ENCODE measurements at places on chromosomes 7 and 10.

DNA sequence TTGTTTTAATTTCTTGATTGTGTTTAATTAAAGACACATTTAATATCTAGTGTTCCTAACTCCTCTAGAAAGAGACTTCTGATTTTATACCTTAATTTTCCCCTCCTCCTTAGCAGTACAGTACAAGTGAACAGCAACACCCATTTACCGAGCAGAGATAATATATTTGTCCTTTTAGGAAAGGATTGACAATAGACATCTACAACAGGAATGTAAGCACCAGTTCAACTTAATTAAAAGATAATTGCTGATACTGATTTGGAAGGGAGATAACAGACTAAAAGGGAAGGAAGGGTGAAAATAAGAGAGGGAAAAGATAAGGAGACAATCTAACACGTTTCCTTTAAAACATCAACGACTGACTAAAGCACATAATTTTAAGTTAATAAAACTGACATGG is 119.3 kb downstream of the SRPK2 start:
- DNase-seq: no peak

- DNase-seq: no peak
These were observed 12.6 kb upstream of the UBE2D1 start for GRCh38 chr10:58322072-58322834.

- DNase-seq: no peak
These were observed 10.1 kb downstream of the OTUD1 start for GRCh38 chr10:23448802-23449570.

DNA sequence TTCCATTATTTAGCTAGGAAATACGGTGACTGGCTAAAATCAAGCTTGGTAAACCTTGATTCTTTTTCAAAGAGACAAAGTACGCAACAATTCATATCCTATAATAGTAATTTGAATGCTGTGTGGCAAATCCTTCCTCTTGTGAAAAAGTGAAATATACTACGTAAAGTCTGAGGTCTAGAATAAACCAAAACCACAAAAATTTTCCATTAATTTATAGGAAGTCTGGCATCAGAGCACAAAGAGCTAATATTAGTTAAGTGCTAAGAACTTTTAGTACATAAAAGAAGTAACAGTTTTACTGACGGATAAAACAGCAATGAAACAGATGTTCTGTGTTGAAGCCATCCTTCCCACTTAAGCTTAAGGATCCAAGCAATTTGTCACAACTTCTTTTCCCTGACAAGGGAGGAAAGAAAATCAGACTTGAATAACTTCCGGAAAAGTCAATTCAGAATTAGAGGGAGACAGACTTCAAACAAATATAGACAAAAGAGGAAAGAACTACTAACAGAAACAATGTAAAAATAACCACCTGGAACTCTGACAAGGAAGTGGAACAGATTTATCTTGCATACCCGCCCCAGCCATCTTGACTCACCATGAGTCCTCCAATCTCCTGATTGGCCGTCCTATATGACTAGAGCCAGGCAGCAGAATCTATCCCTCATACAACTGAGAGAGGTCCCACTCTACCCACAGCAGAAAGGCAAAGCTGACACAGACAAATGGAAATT is 34.6 kb downstream of the RHEB start:
- DNase-seq: no peak

- peak; percentile 8 for DNase-seq
These were observed 32.8 kb upstream of the SFTPD start for GRCh38 chr10:79981450-79982361.

DNA sequence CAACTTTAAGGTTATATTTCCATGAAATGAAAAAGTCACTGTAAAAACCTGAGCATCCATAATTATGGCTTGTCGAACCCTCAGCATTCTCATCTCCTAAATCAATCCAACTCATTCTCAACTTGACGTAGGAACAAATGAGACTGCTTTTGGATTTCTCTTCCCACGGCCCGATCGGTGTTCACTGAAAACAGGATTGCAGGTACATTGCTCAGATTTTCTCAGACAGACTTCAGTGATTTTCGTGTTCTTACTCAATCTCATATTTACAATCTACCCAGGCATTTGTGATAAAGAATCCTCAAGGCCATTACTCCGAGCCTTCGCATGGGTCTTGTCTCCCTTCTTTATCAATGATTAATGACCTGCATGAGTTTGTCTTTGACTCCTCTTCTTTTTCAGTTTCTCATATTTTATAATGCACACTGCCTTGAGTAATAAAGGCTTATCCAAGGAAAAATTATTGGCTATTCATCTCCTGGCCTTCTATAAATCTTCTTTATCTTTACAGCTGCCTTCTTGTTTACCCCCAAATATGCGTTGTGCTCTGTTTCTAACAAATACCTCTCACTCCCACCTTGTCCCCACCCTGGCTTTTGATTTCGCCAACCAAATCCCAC is 90.4 kb upstream of the MYO3A start:
- no peak for DNase-seq

- no peak for DNase-seq
These were observed 81.3 kb upstream of the CUX1 start for GRCh38 chr7:101736084-101736483.

DNA sequence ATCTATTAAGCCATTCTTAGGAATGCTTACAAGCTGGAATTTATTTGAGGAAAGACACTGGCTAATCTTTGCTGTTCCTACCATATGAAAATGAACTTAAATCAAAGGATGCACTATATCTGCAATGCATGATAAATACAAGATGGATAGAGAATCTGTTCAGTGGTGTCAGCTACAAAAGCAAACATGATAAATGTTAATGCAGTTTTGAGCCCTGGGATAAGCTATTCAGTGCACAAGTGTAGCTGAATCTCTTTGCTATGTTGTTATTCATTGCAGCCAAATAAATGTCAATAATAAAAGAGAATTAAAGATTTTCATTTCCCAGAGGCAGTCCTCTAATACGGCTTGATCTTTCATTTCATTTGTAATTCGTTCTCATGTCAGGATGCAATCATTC is 223.8 kb upstream of the KAT6B start:
- no peak for DNase-seq

DNA sequence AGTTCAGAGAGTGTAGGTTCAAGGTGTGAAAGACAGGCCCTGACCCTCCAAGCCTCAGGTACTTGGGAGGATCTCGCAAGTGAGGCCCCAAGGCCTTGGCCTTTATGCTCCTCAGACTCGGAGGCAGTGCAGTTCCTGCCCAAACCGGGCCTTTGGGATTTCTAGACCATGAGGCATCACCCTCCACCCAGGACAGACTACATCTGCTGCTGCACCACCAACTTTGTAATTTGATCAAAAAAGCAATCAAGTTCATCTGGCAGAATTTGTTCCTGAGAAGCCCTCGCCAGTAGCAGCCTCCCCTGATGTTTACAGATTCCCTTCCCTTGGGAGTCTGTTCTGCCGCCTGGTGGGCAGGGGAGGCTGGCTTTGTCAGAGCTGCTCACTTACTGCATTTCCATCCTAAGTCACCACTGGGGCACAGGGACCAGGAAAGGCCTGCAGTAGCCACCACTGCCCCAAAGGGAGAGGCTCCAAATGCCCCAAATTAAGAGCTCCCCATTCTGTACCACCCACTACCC is 2.1 kb downstream of the CAMK2G start:
- no peak for DNase-seq

- no peak for DNase-seq
These were observed 41.1 kb upstream of the HSPB1 start for GRCh38 chr7:76261329-76261728.

DNA sequence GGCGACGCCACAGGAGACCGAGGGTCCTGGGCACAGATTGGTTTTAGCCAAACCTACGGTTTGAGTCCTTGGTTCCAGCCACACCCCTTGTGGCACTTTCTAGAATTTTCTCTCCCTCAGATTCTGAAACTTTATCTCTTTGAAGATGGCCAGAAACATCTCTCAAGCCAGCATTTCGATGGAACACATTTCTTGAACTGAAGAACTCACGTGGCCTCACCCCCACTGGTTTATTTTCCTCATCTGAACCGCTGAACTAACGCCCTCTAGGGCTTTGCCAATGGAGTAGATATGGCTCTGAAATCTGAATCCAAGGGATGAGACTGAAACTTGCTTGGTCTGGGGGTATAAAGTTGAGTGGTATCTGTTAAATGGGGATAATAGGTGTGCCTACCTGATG is 6.7 kb upstream of the SPAM1 start:
- DNase-seq: no peak

GRCh38 chr10:70992436-70992835 is 104.1 kb upstream of the PCBD1 start:
- DNase-seq: no peak

DNA sequence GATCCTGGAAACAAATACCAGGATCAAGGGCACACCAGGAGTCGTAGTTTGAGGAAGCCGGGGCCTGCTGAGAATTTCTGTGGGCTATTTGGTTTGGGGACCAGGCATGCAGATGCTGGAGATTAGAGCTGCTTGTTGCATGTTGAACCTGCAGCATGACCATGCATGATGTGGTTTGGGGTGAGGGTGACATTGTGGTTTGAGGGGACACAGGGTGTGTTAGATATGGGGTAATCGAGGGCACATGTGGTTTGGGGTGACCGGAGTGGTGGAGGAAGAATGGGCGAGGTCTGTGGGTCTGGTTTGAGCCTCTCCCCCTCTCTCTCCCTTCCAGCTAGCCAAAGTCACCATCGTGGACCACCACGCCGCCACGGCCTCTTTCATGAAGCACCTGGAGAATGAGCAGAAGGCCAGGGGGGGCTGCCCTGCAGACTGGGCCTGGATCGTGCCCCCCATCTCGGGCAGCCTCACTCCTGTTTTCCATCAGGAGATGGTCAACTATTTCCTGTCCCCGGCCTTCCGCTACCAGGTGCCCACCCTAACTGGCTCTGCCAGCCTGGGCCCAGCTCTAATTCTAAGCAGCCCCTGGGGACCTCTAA is 10.2 kb downstream of the NOS3 start:
- no peak for DNase-seq

DNA sequence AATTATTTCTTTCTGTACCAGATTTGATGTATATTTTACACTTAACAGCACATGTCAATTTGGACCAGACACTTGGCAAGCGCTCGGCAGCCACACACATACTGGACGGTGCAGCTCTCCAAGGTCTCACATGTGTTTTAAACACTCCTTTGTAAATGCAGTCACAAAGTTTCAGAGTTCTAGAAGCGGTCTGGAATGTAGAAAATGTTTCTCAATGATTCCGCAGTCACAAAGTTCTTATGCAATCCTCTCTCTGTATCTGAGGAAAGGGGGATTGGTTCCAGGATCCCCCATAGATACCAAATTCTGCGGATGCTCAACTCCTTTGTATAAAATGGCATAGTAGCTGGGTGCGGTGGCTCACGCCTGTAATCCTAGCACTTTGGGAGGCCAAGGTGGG is 253.0 kb upstream of the GRB10 start:
- DNase-seq: no peak

GRCh38 chr7:17832242-17832641 is 108.1 kb downstream of the SNX13 start:
- DNase-seq: no peak

GRCh38 chr7:147014286-147014955 is 897.8 kb downstream of the CNTNAP2 start:
- DNase-seq: no peak

DNA sequence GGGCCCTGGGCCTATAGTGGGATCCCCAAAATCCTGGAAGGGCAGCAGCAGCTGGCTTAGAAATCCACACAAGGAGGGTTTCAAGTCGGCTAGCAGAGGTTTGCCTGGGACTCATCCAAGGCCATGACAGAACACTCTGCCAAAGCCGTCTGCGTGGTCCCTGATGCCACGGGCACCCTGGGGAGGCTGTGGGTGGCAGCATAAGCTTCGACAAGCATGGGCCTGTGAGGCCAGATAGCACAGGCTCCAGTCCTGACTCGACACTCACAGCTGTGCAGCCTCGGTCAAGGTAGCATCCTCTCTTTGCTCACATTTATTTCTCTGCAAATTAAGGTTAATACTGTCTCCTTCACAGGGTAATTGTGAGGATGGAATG is 138.3 kb downstream of the JCAD start:
- DNase-seq: no peak

- no peak for DNase-seq
These were observed 17.2 kb upstream of the SYPL1 start for GRCh38 chr7:106129291-106129690.

GRCh38 chr10:10975647-10976046 is 42.0 kb upstream of the CELF2 start:
- no peak for DNase-seq

DNA sequence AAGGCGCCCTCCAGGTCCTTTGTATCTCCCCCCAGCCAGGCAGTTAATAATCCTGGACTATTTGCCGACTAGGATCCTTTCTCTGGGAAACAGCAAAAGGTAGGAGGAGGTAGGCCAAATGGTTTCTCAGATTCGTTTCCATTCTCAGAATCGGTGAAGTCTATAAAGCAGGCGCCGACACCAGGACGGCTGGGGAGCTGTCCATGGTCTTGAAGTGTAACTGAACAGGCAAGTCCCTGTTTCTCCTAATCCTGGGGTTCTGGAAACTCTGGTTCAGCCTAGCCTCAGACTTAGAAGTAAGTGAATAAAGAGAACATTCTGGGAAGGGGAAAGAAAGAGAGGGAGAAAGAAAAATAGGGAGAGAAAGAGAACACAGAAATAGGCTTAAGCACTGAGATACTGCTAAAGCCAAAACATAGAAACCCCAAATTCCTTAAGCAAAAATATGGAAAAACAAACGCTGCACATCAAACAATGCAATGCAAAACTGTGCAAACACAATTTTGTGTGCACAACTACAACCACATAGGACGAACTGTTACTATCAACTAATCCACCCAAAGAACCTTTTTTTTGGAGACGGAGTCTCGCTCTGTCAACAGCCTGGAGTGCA is 11.1 kb upstream of the INA start:
- no peak for DNase-seq

- no peak for DNase-seq
These were observed 2.3 kb downstream of the PAX2 start for GRCh38 chr10:100747456-100748230.

DNA sequence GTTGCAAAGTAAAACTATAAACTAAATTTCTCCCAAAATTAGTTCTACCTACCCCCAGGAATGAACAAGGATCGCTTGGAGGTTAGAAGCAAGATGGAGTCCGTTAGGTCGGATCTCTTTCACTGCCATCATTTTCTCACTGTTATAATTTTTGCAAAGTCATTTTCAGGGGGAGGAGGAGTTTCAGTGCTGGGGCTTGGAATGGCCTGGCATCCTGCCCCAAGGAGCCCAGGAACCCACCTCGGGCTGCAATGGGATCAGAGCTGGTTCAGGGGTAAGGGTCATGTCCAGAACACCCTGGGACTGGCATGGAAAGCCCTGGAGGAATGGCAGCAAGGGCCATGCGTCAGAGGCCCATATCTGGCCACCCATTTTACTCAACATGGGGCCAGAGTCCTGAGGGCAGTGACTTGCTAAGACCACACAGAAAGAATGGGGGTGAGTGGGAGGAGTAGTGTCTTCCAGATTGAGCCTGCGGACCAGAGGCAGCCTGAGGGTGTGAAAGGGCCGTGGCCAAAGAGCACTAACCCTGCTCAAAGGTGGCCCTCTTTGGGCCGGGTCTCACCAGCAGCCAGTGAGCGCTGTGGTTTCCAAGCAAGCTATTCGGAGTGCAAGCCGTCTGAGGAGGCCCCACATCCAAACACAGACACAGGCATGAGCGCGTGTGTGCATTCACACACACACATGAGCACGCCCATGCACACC is 31.8 kb downstream of the GPRIN2 start:
- no peak for DNase-seq

Data from COLO829 (cell line).